Mammary epithelial cell (primary cell): ENCODE measurements at places on chromosomes 7 and 10. TPM values are rescaled to one million over a fixed set of nuclear protein-coding genes. Genes with fewer than 3 reads are reported as not detected.

DNA sequence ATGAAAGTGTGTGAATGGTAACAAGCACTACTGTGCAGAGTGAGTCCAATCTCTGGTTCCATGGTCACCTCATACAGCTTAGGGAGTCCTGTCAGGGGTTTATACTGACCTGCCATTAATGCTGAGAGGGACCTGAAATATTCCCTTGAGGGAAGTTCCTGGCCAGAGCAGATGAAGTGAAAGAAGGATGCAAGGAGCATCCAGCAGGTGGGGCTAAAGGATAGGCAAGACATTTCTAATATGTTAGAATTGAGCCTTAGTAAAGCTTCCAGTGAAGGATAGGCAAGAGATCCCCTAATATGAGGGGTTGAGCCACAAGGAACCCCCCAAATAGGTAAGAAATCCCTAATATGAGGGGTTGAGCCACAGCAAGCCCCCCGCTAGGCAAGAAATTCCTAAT, 25.5 kb upstream of the FAM221A start:
- no peak for DNase-seq

Gene NRBF2
- polyA plus RNA-seq, result 17.6 TPM

- no peak for DNase-seq
These were observed 10.6 kb downstream of the ZNF485 start for GRCh38 chr10:43616697-43617370.

DNA sequence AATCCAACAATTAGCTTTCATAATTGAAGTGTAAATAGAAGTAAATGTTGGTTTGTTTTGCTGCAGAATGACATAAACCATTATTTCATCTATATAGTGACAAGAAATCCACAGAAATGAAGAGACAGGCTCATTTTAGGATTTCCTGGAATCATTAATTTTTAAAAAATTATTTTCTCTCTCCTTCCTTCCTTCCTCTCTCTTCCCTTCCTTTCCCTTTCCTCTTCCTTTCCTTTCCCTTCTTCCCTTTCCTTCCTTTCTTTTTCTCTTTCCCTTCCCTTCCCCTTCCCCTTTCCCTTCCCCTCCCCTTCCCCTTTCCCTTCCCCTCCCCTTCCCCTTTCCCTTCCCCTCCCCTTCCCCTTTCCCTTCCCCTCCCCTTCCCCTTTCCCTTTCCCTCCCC, 51.2 kb upstream of the KMT2C start:
- DNase-seq, result no peak

- no peak for DNase-seq
These were observed 66.2 kb downstream of the NAMPT start for GRCh38 chr7:106218546-106218945.

- peak; percentile 14 for DNase-seq
These were observed 177.4 kb downstream of the SFMBT2 start for GRCh38 chr10:7233259-7233991.

Gene CCDC7
- 0.46 TPM for polyA plus RNA-seq

- DNase-seq, result no peak
These were observed 117.4 kb downstream of the MAPK8 start for GRCh38 chr10:48423884-48424283.

DNA sequence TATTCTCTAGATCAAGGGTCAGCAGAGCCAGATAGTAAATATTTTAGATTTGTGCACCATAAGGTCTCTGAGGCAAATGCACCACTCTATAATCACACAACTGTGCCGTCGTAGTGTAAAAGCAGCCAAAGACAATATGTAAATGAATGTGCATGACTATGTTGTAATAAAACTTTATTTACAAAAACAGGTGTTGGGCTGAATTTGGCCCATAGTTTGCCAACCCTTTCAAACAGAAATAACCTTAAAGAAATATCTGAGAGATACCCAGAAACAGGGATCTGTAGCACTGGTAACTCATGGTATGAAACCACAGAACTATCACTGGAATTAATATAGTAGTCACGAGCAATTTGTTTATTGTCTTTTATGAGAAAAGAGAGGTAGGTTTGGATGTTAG, 86.0 kb downstream of the ARID5B start:
- no peak for DNase-seq

Gene OR6B1
- not detected for polyA plus RNA-seq

Gene AGBL3
- 0.42 TPM for polyA plus RNA-seq

Gene PCBD1
- 35.9 TPM for polyA plus RNA-seq

Gene MARVELD1
- polyA plus RNA-seq, result 84.8 TPM

Gene PFKFB3
- 28.1 TPM for polyA plus RNA-seq

- no peak for DNase-seq
These were observed 29.0 kb downstream of the DIP2C start for GRCh38 chr10:660413-660969.

Gene MEOX2
- not detected for polyA plus RNA-seq

Gene ADAM8
- polyA plus RNA-seq, result 9.9 TPM

DNA sequence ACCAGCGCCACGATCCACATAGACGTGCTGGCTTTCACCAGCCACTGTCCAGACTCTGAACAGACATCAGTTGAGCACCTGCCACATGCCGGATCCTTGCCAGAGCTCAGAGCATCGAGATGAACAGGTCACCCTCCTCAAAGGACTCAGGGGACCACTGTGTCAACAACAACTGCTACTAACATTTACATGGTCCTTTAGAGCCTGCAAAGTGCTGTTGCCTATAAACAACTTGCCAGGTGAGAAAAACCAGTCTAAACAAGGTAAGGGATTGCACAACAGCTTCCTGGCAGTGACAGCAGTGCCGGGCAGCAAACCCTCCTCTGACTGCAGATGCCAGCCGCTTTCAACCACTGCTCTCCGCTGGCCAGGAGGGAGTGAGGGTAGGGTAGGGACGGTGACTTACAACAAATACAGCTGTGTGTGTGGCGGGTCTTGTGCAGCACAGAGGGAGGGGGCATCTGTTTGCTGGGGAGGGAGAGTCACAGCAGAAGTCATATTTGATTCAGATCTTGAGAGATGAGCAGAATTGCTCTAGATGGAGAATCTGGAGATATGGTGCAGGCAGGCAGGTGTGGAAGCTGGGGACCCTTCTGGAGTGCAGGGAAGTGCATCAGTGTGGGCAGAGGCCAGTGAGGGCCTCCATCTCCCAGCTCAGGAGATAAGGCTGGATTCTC, 32.8 kb upstream of the RHEB start:
- peak; percentile 71 for DNase-seq

DNA sequence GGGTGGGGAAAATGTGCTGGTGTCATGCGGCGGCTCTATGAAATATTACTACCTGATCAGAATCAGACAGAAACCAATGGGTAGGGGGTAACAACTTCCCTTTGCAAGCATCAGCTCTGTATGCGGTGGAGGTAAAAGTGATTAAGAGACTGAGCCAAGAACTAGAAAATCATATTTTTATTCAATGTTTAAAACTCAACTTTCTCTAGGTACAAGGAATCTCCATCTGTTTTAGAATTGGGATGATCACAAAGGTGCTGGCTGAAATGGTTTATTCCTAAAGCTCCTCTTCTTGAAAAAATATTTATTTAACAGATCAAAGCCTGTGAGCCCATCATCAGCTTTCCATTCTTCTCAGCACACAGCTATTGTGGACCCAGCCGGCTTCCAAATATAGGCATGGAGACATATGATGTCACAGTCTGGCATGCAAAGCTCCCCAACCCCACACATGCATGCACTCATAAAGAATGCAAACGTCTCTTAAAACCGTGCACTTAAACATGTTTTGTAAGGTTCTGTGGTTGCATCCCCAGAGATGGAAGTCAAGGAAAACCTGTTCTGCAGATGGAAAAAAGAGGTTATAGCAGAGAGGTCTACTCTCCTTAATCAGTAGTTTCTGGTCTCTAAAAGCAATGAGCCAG, 126.0 kb downstream of the SKIDA1 start:
- peak; percentile 84 for DNase-seq

GRCh38 chr7:151307536-151307935, 34.1 kb upstream of the NUB1 start:
- DNase-seq, result no peak

- DNase-seq, result no peak
These were observed 43.7 kb downstream of the PPP1R3C start for GRCh38 chr10:91589015-91589657.

GRCh38 chr10:102090772-102091171, 25.6 kb downstream of the HPS6 start:
- peak; percentile 45 for DNase-seq

Gene RALA
- 25.5 TPM for polyA plus RNA-seq

DNA sequence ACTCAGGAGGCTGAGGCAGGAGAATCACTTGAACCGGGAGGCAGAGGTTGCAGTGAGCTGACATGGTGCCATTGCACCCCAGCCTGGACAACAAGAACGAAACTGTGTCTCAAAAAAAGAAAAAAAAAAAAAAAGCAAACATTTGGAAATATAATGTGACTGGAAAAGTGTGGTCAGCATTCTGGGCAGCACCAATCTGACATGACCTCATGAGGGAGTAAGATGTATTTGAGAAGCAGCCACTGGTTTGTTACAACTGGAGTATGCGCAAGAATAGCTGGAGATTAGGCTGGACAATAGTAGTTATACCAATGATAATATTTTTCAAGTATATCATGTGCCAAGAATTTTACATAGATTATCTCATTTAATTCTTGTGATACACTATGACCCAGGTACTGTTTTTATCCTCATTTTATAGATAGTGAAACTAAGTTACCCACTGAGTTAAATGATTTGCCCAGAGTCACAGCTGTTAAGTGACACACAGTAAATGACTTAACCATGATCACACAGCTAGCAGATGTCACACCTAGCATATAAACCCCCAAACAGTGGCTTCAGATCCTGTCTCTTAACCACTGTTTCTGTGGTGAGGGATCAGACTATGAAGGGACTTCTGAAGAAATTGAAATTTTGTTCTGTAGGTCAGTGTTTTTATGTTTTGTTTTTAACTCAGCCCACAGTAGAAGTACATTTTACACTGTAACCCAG, 11.1 kb downstream of the MCU start:
- DNase-seq, result no peak

DNA sequence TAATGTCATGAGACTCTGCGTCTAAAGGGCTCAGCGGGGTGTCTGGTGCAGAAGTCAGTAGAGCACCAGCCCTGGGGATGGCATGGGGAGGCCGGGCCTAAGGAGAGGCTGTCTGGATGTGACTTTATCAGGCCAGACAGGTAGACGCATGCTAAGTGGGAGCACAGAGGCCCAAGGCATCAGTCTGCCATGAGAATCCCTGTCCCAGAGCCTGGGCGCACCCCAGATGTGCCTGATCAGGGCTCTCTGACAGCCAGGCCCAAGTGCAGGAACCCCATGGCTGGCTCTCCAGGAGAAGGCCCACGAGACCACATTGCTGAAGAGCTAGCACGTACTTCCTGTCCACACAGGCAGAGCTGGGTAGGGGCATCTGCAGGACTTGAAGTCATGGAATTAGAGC, 48.0 kb upstream of the CPXM2 start:
- no peak for DNase-seq

GRCh38 chr10:98921316-98921715, 314.3 kb downstream of the HPSE2 start:
- no peak for DNase-seq

Gene MBL2
- polyA plus RNA-seq, result not detected

Gene OPN1SW
- polyA plus RNA-seq, result not detected
